ENCODE measurements at places on chromosomes 7 and 10.

DNA sequence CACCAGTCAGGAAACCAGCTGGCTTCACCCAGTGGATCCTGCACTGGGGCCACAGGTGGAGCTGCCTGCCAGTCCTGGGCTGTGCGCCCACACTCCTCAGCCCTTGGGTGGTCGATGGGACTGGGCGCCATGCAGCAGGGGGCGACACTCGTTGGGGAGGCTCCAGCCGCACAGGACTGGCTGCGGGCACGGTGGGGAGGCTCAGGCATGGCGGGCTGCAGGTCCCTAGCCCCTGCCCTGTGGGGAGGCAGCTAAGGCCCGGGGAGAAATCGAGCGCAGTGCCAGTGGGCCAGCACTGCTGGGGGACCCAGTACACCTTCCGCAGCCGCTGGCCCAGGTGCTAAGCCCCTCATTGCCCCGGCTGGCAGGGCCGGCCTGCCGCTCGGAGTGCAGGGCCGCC is 12.4 kb upstream of the NRG3 start:
- no peak for DNase-seq

DNA sequence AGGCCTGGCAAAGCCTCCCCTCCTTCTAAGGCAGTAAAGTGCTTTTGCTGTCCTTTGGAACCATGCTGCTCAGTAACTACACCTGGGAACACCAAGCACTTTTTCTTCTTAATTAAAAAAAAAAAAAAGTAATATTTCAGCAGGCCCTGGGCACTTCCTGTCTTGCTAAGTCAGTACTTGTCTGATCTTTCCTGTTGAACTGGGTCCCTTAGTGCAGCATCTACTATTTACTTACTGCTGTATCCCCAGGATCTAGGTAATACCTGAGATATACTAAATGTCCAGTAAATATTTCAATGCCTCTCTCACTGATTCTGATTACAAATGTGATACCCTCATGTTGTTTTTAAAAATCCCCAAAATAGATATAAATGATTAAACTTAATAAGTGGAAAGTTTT is 77.4 kb downstream of the PPP1R3C start:
- DNase-seq, result no peak

DNA sequence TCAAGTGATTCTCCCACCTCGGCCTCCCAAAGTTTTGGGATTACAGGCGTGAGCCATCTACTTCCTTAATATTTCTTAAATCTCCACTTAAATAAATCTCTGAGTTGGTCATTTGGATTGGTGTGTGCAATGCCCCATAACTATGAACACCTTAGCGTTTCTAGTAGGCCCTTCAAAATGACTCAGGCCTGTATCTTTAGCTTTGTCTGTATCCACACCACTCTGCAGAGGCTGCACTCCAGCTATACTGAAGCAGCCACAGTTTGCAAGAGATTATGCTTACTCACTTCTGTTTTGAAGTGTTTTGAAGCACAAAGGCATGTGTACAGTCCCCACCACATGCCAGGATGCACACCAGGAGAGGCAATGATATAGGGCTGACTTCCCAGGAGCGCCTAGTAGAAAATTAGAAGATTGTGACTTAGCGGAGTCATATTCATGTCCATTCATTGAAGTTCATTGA is 2.4 kb upstream of the ST7 start:
- no peak for DNase-seq

- no peak for DNase-seq
These were observed 261.5 kb upstream of the NPSR1 start for GRCh38 chr7:34396437-34397064.

GRCh38 chr7:145212050-145212449 is 376.2 kb upstream of the TPK1 start:
- no peak for DNase-seq

- no peak for DNase-seq
These were observed 119.1 kb downstream of the PHTF2 start for GRCh38 chr7:77917500-77918262.

DNA sequence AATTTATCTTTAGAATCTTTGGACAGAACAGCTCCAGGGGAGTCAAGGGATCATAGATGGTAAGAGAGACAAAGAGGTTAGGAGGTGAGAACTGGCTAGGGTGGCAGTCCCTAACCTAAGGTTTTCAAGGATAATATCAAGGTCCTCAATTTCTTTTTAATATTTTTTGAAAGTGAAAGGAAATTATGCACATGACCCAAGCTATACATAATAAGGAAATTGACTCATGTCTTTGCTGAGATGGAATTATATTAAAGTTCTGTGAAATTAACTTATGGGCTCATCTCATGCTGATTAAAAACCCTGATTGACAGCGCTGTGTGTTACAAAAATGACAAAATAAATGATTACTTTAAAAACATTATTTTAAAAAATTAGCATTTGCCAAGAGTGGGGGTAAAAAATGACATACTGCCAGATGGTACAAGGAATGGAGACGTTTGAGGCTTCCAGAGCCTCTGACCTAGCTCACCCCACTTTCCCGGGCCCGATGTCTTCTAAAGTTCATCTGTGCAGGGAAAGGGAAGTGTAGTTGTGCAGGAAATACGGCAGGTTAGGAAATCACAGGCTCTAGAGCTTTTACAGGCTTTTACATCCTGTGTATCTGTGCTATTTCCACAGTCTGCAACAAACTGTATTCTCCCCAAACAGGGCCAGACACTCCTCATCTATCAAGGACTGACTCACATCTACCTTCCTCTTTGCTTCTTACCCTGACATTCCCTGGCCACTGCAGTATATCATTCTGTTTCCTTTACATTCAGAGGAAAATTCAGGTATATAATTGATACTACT is 185.6 kb upstream of the PRSS58 start:
- no peak for DNase-seq

- no peak for DNase-seq
These were observed 1.9 kb upstream of the SGMS1 start for GRCh38 chr10:50625649-50626132.

GRCh38 chr10:19803676-19804075 is 12.6 kb upstream of the PLXDC2 start:
- DNase-seq, result no peak

- DNase-seq, result no peak
These were observed 248.0 kb downstream of the PRPF18 start for GRCh38 chr10:13834581-13835286.

- DNase-seq, result no peak
These were observed 46.0 kb downstream of the ATAD1 start for GRCh38 chr10:87771871-87772500.

DNA sequence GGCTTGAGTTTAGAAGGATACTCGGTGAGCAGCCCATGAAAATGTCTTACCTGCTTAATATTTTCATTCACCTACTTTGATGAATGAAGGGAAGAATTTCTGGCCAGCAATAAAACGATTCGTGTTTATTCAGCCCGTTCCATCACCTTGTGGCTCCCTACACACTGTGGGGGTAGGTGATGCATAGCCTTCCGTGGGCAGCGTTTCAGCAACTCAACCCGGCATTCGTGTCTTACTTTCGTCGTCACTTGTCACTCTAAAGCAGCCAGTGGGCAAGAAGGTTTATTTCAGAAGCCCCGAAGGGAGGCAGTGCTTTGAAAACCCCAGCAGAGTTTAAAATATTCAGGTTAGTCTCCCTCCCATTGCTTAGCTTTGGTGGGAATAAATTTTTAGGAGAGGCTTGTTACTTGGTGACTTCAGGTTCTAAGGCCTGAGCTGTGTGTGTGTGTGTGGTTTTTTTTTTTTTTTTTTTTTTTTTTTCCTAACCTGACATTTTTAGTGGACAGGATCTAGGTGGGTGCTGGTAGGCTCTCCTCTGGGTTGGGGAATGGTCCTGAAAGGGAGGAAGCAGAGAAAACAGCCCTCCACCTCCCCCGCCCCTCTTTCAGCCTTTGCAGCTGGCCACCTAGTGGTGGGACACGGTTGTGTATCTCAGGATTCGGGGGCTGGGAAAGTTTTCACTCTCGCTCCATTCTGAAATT is 1.8 kb downstream of the GRK5 start:
- DNase-seq, result peak; percentile 81

DNA sequence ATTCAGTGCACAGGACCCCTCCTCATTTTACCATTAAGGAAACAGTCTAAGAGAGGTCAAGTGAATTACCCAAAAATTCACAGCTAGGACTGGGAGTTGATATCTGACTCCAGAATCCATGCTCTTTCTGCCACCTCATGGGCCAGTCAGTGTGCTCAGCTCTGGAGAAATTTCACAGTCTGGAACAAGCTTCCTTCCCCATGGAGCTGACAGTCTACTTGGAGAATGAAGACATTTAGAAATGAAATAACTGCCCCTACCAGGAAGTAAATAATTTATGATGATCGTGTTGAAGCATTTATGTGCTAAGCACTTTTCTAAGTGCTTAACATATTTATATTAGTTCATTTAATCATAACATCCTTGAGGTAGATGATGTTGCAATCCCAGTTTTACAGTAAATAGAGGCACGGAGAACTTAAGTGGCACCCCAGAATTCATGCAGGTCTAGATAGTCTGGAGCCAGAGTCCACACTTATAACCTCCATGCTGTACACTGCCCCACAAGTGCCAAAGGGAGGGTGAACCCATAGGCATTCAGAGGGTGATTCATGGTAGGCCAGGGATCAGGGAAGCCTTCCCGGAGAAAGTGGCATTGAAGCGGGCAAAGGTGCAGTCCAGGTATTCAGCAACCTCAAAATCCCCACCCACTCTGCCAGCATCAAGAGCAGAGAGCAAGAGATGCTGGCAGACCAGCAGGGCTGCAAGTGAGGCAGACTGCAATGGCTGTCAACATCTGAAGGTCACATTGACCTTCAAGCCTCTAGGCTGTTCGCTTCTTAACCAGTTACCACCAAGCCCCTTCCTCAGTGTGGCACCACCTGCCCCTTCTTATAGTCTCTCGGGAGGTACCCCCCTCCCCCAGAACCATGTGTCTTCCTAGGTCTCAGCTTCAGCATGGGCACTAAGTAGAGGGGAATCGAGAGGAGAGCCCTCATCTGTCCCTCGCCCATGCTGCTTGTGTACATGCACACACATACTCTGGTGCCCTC is 38.4 kb upstream of the LRRC4 start:
- DNase-seq, result no peak

- DNase-seq, result peak; percentile 50
These were observed at the start of gene PAPOLB for GRCh38 chr7:4861673-4862072. Gene PAPOLB (minus strand): TSS chr7:4862030. CDS start chr7:4861810, 220 bp downstream.

- no peak for DNase-seq
These were observed 151.5 kb downstream of the ANK3 start for GRCh38 chr10:60237977-60238758.

- peak; percentile 52 for DNase-seq
These were observed 92.6 kb downstream of the OAT start for GRCh38 chr10:124325998-124326636.

DNA sequence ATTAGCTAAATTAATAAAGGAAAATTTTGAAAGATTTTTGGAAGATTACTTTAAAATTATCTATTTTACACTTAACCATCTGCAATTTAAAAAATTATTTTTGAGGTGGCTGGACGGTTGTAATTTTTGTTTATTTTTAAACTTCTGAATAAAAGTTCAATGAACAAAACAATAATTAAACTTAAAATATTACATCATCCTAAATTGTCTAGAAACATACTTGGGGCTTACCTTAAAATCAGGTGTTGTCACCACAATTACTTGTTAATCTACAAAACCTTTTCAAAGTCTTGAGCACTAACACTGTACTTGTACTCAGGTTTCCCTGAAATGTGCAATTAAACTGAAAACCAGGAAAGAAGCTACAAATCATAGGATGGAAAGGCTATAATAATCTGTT is 328.3 kb downstream of the NXPH1 start:
- DNase-seq, result no peak

DNA sequence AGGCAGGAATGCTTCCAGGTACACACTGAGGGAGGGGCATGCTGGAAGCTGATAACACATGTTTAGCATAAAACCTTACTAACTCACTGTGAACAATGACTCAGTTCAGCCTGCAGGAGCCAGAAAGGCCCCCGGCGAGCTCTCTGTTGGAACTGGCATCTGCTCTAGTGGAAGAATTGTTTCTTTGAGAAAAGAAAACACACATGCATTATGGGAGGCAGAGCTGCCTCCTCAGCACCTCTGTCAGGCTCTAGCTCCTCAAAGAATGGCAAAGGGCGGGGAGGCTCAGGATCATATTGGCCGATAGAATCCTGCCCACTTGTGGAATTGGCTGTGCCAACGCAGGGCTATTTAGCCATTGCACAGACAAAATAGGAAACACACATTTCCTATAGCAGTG is 338.3 kb downstream of the CXCL12 start:
- DNase-seq, result no peak

DNA sequence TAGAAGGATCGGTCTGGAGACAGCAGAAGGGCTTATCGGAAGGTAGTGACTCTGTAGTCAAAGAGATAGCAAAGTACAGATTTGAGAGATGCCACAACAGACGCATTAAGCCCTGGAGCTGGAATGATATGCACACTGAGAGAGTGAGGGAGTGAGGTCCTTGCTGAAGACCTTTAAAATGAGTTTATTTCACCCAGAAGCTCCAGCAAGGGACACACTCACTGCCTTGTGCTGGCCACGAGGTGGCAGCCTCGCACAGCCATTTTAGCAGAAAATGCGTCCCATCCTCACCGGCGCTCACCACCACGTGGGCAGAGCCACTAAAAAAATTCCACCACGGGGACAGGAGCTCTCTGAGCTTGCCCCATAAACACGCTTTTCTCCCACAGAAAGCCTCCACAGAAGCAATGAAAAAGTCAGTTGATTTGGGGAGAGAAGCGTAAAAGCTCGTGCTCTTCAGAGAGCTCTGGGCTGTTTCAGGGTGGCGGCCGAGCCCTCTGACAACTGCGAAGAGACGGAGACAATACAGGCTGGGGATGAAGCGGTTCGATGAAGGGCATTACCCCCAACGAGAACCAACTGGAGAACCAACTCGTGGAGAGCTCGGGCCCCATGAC is 163.0 kb upstream of the KLF14 start:
- peak; percentile 85 for DNase-seq

GRCh38 chr10:90066435-90066834 is 365.0 kb downstream of the KIF20B start:
- DNase-seq, result no peak

GRCh38 chr10:20871970-20872369 is 25.1 kb downstream of the NEBL start:
- no peak for DNase-seq

- DNase-seq, result no peak
These were observed 15.9 kb upstream of the CHST15 start for GRCh38 chr10:124109261-124109660.

- DNase-seq, result no peak
These were observed 99.1 kb upstream of the SEC61G start for GRCh38 chr7:54858008-54858692.

GRCh38 chr7:3981281-3981680 is 680.2 kb downstream of the SDK1 start:
- DNase-seq, result no peak

DNA sequence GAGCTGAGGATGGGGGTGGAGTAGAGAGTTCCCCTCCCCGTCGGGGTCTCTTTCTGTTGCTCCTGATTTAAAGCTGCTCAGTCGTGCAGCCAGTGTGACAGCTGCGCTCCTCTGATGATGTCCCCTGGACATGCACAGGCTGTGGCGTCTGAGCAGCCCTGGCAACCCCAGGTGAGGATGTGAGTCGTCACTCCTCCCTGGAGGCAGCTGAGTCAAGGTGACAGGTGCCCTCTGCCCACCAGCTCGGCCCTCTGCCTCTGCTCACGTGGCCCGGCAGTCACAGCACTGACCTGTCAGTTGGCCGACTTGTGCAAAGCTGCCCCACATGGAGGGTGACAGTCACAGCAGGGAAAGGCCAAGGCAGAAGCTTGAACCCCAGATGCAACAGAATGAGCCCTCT is 33.9 kb downstream of the ANXA8 start:
- DNase-seq, result no peak

- DNase-seq, result no peak
These were observed 23.0 kb upstream of the KLF6 start for GRCh38 chr10:3807928-3808496.
